ENCODE measurements at places on chromosomes 7 and 10. TPM values are rescaled to one million over a fixed set of nuclear protein-coding genes. Genes with fewer than 3 reads are reported as not detected.
A peak's percentile ranks its signal among the peaks of the same experiment; 100 is the strongest.

DNA sequence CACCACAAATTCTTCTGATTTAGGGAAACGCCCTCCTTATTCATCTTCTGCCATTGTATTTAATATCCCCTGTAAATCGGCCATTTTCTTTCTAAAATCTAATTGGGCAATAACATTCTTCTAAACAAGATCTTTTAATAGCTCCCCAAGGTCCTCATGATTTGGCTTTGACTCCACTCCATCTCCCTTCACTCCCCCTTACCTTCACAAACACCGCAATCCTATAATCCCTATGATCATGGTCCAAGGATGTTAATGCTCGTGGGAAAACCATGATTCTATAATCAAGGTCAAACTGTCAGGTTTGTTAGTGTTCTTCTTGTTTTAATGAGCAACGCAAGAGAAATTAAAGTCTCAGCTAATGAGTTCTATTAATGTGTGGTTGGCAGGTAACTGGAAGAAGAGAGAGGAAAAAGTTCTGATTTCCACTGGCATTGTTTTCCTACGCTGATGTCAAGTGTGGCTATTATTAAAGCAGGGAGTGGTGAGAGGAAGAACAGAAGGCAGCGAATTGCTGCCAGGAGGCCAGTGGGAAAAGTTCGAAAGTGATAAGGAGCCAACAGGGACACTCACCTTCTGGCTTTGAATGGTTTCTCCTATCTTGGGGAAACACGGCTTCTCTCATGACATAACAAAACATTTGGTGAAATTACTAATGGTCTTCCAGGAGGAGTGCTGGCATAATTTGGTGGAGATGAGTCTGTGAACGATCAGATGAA, 28.1 kb downstream of the LRRC72 start:
- no peak for DNase-seq

GRCh38 chr7:93843260-93843659, 47.3 kb downstream of the TFPI2 start:
- DNase-seq, result peak; percentile 56

DNA sequence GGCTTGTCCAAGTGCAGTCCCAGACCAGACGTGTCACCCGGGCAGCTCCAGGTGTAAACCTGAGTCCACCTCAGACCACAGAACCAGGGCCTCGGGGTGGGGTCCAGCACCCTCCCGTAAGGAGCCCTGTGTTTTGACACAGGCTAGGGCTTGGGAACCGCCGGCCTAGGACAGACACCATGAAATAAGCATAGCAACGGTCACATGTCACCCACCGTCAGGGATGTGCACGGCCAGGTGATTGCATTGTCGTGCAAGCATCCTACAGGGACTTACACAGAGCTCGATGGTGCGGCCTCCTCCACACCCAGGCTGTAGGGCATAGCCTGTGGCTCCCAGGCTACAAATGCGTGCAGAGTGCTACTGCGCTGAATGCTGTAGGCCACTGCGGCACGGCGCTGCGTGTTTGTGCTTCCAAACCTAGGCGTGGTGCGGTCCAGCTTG, 10.6 kb downstream of the ZFAND2A start:
- DNase-seq, result no peak

GRCh38 chr7:84913731-84914130, 273.1 kb downstream of the SEMA3D start:
- DNase-seq, result peak; percentile 58

DNA sequence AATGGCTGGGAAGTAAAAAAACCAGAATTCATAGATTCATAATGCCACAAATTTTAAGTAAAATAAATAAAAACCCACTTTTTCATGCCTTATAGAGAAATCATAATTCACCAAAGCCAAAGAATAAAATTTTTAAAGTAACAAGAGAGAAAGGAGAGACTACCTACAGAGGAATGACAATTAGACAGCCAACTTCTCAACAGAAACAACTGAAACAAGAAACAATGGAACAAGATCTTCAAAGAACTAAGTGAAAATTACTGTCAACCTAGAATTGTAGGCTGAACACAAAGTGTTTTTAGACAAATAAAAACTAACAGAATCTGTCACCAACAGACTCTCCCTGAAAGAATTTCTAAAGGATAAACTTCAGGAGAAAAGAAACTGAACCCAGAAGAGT, 15.6 kb upstream of the KCNMA1 start:
- DNase-seq, result no peak

DNA sequence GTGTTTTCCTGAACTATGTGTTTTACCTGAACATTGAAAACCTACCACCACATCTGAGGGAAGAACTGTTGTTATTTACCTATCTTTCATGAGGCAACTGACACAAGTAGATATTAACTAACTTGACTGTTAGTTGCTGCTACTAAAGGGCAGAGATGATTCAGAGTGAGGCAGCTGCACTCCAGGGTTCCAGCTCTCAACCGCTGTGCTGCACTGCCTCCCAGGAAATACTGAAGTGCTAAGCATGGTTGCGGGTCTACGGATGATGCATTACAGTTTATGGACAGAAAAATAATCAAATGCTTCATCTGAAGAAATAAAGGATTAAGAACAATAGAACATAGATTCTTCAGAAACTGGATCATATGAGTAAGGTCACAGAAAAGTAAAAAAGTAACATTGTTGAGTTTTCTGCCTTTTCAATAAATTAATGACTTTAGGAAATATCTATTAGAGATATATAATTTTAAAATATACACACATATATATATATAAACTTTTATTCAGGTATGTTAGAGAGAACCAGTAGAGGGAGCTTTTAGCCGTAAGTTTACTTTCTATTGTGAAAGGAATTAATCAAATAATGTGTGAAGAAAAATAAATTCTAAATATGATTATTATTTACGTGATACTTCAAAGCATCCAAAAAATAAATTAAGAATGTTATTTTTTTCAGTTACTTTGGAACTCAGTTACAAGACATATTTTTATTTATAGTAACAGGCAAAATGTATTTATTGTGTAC, 620.0 kb downstream of the CNTNAP2 start:
- DNase-seq, result no peak

- DNase-seq, result no peak
These were observed 352.5 kb upstream of the MGMT start for GRCh38 chr10:129114588-129114987.

DNA sequence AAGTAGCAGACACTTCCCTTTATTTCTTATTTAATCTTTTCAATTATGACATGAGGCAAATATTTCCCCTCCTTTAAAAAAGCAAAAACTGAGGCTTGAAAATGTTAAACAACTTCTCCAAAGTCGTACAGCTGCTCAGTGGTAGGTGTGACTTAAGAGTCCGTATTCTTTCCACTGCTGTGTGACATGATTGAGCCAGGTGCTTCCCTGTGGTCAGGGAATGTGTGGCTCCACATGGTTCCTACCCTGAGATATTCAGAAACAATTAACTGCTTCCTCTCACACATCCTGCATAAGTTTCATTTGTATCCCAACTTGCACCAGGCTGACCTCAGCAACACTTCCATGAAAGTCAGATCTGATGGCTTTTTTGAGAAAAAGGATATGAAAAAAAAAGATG, 13.6 kb downstream of the OPALIN start:
- no peak for DNase-seq

GRCh38 chr10:131035779-131036178, 275.7 kb downstream of the TCERG1L start:
- DNase-seq, result no peak

DNA sequence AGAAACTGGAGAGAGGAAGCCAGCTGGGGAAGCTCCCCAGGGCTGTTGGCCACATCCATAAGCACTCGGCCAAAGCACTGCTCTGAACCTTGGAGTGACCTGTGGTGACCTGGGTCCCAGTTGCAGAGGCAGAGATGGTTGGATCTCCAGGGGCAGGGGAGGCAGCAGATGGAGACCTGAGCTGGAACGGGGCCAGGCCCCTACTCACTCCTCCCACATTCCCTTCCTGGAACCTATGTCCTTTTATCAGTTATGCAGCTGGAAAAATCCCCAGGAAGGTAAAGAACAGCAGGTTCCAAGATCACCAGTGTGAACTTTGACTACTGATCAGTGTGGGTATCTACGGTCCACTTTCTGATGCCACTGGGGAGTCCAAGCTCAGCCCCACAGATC, 9.6 kb upstream of the PNLIPRP2 start:
- DNase-seq, result no peak

GRCh38 chr7:101172854-101173751, 7.0 kb downstream of the NAT16 start:
- DNase-seq, result peak; percentile 81

DNA sequence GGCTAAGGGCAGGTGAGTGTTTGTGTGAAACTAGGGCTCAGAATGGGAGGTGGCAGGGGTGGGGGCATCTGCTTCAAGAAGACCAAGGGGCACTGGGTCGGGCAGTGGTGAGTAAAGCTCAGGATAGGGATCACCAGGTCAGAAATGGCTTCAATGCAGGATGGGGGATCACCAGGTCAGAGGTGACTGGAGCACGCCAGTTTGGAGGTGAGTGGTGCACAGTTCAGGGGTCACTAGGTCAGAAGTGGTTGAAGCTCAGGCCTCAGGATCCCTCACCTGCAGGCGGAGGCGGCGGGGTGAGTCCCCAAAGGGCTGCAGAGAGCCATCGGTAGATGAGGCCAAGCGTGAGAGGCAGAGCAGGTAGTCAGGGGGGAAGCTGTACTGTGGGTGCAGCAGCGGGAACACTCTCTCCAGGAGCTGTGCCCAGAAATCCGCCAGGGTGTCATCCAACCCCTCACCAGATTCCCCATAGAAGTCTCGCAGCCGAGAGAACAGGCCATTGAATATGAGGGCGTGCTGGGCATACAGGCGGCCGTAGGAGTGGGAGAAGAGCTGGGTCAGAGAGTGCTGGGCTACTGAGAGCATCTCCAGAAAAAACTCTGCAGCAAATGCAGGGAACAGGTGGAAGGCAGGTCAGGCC, 1.8 kb downstream of the GPC2 start:
- no peak for DNase-seq

GRCh38 chr7:73696372-73696771, 13.0 kb downstream of the BUD23 start:
- no peak for DNase-seq

TMEM236 gene
- total RNA-seq, result under 0.01 TPM

OR2A42 gene
- not detected for total RNA-seq

C10orf120 gene
- not detected for total RNA-seq

WBP1L gene
- 34.4 TPM for total RNA-seq

BAG3 gene
- 26.5 TPM for total RNA-seq
